ENCODE measurements at places on chromosomes 12 and 14.

DNA sequence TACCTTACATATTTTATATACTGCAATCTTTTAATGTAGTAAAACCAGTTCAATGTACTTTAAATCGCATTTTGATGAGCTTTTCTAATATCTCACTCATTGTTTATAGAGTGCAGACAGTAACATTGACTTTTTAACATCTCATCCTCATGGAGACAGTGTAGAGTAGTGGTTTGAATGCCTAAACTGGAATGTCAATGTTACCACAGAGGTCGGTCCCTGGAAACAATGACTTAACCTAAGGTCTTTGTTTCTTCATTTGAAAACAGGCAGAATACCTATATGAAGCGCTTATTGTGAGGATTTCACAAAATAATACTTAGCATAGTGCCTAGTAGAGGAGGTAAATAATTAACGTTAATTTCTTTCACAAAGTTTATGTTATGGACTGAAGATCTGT lies 5.0 kb downstream of the CDK17 start:
- DNase-seq, result no peak

GRCh38 chr12:29961231-29961630 lies 177.5 kb upstream of the TMTC1 start:
- no peak for DNase-seq

DNA sequence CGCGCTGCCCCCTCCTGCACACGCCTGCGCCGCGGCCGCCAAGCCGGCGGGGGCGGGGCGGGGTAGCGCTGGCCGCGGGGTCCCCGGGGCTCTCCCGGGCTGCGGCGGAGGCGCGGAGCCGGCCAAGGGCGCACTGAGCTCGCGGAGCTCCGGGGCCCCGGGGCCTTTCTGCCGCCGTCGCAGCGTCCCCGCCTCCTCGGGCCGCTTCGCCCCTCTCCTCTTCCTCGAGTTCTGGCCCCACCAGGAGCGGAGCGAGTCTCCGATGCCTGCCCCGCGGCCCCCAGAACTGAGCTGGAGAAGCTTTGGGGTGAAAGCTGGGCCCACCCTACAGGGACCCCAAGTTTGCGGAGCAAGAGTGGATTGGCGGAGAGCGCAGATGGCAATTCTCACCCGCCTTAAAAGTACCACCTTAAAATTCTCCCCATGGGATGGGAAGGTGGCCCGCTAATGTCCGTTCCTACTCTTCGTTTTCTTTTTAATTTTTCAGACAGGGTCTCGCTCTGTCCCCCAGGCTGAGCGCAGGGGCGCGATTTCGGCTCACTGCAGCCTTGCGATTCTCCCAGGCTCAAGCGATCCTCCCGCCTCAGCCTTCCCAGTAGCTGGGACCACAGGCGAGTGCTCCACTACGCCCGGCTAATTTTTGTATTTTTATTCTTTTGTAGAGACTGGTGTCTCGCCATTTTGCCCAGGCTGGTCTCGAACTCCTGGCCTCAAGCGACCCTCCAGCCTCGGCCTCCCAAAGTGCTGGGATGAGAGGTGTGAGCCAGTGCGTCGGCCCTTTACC lies 129.6 kb downstream of the NDUFA12 start:
- no peak for DNase-seq

DNA sequence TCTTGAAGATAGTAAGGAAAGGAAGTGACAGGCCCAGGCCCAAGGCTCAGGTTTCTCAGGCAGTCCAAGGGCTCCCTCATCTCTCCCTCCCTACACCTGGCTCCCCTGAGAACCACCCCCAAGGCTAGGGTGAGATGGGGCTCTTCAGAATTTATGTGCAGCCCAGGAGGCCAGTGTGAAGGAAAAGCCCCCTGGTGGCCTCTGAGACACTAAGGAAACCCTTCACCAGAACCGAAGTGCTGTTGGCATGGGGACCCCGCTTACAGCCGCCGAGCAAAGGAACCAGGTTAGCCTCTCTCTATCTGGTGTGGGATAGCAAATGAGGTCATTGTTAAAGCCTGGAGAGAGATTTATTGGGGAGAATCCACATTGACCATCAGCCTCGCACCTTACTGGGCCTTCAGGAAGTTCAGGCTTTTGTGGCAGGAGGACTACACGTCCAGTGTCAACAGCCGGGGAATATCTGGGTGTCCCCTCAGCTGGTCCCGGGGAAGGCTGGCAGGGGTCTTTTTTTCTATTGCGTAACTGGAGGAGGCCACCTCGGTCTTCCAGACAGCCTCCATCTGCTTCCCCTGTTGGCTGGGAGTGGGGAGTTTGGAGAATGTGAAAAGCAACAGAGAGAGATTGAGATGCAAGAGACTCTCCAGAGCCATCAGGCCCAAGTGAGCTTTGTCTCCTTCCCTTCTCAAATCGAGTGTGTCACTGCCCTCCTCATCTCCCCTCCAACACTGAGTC lies 18.1 kb downstream of the FAM186B start:
- DNase-seq, result no peak
